H9 (cell line): ENCODE measurements at places on chromosomes 1 and 21.
A peak's percentile ranks its signal among the peaks of the same experiment; 100 is the strongest.

DNA sequence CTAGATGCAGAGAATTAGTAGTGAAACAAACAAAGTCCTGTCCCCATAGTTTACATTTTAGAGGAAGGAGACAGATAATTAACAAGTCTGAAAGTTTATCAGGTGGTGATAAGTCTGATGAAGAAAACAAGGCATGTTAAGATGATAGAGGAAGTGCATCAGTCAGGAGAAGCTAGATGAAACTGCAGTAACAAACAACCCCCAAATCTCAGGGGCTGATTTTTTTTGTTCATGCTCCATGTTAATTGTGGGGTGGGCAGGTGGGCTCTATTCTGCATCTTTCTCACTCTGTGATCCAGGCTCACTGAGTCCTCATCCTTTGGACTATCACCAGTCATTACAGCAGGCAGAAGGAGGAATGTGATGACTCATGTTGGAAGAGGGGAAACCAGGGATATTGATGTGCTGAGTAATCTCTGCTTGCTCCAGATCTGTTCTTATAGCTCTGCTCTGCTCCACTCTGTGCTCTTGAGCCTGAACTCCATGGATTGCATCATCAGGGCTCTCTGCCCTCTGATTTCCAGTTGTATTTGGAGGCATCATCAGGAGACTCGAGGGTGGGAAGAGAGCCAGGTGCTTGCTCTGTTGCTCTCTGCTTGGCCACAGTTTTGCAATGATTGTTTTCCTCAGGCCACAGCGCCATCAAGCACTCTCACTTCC, 166.9 kb downstream of the IER5 start:
- no peak for DNase-seq

DNA sequence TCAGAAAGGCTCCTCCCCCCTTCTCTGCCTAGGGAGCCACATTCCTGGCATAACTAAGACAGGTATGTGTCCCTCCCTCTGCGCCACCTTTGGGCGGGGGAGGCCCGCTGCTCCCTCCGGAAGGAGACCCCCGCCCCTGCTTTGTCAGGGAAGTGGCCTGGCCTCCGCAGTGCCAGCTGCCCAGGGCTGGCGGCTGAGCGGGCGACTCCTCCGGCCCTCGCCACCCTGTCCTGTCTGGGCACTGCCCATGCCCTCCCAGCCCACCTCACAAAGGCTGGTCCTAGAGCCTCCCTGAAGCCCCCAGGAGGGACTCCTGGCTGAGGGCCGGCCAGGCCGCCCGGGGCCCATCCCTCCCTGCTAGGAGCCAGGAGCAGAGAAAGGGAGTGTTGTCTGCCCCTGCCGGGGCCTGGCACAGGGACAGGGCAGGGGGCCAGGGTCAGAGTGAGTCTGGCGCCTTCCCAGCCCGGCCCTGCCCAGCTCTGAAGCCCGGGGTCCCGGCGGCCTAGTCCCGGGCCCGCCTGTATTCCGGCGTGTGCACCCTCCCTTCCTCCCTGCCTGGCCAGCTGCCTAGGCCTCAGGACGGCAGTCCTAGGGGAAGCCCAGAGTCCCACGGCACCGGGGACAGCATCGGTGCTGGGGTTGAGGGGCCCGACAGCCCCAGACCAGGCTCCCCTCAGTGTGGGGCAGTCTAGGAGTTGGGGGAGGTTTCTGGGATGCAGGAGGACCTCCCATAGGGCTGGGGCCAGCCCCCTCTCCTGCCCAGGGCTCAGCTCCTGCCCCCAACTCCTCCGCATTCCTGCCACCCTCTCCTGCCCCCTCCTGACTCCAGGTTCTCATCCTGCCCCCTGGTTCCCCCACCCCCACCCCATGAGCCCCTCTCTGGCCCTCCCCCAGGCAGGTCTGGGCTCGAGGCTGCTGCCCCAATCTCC, 5.1 kb downstream of the AGRN start:
- peak; percentile 87 for DNase-seq

DNA sequence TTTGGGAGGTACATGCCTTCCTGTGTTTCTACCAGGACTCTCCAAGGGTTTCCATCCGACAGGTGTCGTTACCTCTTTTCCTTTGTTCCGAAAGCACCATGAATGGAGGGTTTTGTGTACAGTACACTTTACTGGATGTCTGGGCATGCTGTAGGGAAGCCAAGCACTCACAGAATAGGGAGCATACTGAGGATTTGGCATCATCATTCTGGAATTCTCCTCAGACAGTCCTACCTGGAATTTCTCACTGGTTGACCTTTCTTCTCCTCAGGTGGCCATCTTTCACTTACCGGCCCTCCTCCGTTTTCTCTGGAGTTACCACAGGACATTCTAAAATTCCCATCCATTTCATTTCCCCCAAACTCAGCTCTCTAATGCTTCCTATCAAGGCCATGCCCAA, 5.9 kb upstream of the MPL start:
- DNase-seq = no peak

DNA sequence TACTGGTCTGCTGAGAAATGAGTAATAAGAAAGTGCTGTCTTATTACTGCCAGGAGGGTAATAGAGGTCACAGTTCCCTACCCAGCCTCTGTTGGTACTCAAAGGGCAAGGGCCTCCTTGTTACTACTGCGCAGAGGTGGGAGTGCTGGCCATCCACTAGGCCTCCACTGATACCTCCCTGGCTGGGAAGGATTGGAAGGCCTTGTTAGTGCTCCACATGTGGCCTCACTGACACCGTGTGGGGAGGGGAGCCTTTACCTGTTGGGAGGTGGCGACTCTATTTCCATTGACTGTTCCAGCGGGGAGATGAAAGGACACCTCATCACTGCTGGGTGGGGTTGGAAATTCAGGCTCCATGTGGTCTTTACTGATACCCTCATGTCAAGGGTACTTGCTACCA, 57.8 kb upstream of the USP24 start:
- peak; percentile 59 for DNase-seq

- no peak for DNase-seq
Measured at GRCh38 chr1:88101041-88101440, 583.0 kb upstream of the PKN2 start.

DNA sequence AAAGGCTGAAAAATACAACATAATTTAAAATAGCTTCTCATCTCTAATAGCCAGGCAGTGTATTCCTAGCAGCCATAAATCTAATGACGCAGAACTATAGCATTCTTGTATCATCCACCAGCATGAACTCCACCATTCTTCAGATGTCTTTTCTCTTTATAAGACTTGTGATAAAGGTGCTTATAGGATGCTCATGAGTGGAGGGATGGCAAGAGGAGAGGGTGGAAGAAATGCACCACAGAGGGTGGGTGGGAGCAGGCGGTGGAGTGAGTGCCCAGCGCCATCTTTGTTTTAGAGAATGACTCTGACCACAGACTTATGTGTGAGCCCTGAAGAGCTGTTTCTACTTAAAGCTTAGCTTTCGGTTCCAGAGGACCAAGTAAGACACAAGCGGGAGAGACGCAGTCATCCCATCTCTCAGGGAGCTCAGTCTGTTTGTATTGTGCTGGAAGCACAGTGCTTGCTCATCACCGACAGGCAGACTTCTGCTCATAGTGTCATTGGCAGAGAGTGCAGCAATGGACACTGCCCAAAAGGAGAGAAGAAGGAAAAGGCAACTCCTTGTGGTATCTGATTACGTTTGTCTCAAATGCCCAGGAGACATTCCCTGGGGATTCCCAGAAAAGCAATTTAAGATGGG, 65.6 kb downstream of the KCNJ15 start:
- no peak for DNase-seq

- no peak for DNase-seq
Measured at GRCh38 chr1:63555480-63555879, 32.2 kb downstream of the EFCAB7 start.

GRCh38 chr1:16051039-16051438, 7.5 kb downstream of the CLCNKB start:
- no peak for DNase-seq

GRCh38 chr1:182111496-182111895, 50.0 kb upstream of the ZNF648 start:
- no peak for DNase-seq

DNA sequence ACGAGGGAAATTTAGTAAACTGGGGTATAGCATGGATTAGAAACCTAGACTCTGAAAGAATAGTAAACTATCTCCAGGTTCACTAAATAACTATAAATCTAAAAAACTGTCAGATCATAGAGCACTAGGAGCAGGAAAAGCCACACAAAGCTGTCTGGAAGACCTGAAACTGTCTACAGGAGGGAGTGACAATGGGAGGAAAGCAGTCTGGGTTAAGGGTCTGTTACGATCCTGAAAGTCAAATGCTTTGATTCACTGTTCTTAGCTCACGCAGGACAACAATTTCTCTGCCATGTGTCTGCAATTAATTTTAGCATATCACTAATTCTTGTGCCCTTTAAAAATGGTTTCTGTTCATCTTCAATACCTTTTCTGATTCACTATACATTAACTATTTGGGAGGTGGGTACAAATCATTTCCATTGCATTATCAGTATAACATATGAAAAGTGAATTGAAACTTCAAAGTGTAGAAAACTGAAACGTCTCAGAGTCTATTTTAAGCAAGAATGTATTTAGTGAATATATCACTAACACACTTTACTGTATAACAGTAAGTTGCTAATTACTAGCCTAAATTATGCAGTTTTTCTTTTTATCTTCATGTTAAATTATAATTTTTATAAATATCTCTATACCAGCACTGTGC, 18.4 kb downstream of the CEP170 start:
- no peak for DNase-seq

GRCh38 chr21:40208948-40209345, 341.7 kb downstream of the PCP4 start:
- no peak for DNase-seq
